ENCODE measurements at places on chromosomes 12 and 14.

DNA sequence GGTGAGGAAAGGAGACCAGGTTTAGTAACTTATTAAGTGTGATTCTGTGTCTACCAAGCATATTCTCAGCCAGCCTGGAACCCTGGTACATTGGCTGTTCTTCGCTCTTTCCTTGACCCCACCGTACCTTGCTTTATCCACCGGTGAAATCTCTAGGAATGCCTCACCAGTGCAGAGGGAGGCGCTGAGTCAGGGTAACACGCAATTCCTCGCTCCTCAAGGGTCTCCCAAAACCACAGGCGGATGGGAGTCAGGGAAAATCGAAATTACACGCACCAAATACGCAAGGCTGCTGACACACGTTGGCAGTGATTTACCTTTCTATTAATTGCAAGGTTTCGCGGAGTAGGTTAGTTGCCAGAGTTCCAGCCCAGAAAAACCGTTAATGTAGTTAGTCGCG lies 845 bp downstream of the L3HYPDH start:
- DNase-seq, result no peak

- DNase-seq, result no peak
These were observed 161.5 kb downstream of the ETV6 start for GRCh38 chr12:11811008-11811407.

- DNase-seq, result no peak
These were observed 10.4 kb downstream of the B4GALNT3 start for GRCh38 chr12:470133-470532.

DNA sequence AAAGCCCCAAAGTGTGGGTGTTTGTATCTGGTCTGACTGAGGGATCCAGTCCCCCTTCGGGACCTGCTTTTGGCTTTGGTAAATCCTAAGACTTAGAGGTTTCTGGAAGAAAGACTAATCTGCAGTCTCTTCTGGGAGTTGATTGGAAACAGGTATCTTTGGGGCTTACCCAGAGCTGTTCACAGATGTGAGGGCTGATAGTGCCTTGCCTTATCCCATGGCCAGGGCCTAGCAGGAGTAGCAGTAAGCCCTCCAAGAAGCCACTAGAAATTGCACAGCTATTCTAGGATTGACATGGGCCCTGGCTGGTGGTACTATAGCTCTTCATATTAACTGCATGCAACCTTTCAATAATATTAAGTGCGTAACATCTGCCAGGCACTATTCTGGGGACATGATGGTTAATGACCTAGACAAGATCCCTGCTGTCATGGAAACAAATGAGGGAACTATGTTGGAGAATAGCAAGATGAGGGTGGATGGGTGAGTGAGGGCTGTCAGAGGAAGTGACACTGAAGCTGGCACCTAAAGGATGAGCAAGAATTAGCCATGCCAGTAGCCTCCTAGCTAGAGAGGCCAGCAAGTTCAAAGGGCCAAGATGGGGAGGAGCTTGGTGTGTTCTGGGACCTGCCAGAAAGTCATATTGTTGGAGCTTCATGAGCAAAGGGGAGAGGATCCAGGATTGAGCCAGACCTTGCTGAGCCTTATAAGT lies 71.7 kb downstream of the CRADD start:
- no peak for DNase-seq

GRCh38 chr12:75721796-75722195 lies 210.4 kb upstream of the KRR1 start:
- no peak for DNase-seq

DNA sequence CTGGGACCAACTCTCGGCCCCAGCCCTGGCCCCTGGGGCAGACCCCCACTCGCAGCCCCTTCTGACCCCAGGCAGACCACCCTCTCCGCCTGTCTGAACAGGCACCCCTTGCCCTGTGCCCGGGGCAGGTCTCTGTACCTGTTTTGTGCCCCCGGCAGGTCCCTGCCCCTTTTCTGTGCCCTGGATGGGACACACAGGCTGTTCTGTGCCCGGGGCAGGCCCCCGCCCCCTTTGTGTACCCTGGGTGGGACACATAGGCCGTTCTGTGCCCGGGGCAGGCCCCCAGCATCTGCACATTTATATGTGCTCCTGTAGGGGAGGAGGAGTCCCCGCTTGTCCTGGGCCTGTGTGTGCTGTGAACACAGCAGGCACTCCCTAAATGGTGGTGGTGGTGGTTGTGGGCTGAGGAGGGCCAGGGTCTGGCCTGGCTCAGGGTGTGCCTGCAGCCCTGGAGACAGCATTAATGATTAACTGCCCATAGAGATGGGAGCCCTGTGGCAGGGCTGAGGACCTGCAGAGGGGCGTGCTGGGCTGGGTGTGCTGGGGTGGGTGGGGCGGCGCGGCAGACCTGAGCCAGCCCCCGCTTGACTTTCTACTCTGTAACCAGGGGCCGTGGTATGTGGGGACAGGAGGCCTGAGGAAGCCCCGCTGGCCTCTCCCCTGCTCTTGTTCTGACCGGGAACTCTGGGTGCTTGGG lies 3.7 kb downstream of the FBRSL1 start:
- no peak for DNase-seq

- no peak for DNase-seq
These were observed 8.4 kb downstream of the B4GALNT1 start for GRCh38 chr12:57624441-57625220.

- DNase-seq, result no peak
These were observed 3.5 kb upstream of the LRTM2 start for GRCh38 chr12:1816730-1817348.

DNA sequence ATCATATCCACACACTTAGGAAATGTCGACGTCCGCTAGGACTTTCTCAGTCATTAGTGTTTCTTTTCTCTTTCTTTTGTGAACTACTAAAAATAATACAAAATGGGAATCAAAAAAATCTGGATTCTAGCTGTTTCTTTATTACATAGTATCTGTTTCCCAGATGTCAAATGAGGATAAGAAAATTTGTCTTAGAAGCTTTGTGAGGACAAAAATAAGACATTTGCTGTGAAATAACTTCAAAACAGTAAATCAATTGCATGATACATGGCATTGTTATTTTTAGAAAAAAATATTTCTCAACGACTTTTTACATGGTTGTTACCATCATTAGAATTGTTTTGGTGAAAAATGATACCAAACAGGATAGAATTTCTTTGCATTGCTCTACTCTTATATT lies 71.4 kb upstream of the IFNG-AS1 start:
- no peak for DNase-seq

Data from CD4-positive, alpha-beta T cell treated with Interleukin-21 for 1 hour (primary cell).